ENCODE measurements at places on chromosomes 16 and 17. TPM values are rescaled to one million over a fixed set of nuclear protein-coding genes. Genes with fewer than 3 reads are reported as not detected.

Gene SLC38A8
- total RNA-seq = not detected

DNA sequence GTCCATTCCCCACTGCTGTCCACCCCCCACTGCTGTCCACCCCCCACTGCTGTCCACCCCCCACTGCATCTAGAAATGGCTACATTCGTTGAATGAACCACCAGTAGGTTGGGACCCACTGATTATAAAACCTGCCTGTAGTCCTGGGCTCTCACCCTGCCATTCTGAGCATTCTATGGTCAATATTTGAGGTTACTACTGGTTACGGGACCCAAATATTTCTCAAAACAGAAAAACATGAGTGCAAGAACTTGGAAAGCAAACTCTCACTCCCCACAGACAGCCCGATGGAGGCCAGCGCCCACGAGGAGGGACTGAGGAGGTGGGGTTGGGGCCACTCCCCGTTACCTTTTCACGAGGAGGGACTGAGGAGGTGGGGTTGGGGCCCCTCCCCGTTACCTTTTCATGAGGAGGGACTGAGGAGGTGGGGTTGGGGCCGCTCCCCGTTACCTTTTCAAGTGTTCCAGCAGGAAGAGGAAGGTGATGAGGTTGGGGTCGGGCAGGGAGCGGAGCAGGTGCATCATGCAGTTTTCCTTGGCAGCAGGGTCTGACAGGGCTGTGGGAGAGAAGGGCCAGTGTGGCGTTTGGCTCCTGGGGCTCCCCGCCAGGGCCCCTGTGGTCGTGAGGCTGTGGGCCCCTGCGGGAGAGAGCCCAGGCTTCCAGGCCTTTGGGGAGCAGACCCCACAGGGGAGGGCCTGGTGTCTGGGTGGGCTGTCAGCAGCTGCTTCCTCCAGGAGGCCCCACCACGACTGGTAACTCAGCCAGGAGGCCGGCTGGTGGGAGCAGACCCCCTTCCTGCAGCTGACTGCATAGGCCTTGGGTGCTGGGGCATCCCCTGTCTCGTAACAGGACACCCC, 12.5 kb downstream of the TIMM22 start:
- no peak overlapping the region for H3K27ac ChIP-seq
- peaks cover 4% of the 10 kb centered on the region for H3K4me1 ChIP-seq
- H3K4me3 ChIP-seq = no peak overlapping the region

DNA sequence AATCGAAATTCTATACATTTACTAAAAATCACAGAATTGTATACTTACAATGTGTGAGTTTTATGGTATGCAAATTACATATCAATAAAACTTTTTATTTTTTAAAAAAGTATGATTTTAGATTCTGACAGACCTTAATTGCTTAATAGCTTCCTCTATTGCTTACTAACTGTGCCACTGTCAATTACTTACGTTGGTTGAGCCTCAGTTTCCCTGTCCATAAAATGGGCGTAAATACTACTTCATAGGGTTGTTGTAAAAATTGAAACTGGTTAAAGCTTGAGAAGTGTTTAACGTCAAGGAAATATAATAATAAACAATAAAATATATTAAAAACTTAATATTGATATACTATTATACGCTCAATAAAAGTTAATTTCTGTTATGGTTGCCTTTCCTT, 203.4 kb downstream of the SHISA9 start:
- H3K4me1 ChIP-seq = no peaks in the 10 kb centered on the region
- H3K4me3 ChIP-seq = no peak overlapping the region
- DNase-seq = no peak
- no peak overlapping the region for H3K27ac ChIP-seq
- no peaks in the 10 kb centered on the region for H3K36me3 ChIP-seq
- H3K27me3 ChIP-seq = no peaks in the 10 kb centered on the region

DNA sequence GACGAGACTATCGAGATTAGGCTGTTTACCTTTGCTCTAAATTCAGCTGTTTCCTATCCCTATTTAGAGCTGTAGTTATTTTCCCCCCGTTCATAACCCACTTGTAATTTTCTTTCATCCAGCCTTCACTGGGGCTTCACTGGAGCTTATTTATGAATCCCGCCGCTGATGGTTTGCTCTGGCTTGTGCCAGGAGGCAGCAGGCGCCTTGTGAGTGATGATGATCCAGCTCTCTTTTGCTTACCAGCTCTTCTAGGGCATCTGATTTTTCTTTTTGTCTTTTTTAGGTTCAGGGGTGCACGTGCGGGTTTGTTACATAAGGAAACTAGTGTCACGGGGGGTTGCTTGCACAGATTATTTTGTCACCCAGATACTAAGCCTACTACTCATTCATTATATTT, 37.4 kb upstream of the CDH13 start:
- no peak for DNase-seq
- H3K27me3 ChIP-seq = no peaks in the 10 kb centered on the region
- H3K36me3 ChIP-seq = no peaks in the 10 kb centered on the region
- no peak overlapping the region for H3K27ac ChIP-seq
- H3K4me3 ChIP-seq = no peak overlapping the region
- no peaks in the 10 kb centered on the region for H3K4me1 ChIP-seq

DNA sequence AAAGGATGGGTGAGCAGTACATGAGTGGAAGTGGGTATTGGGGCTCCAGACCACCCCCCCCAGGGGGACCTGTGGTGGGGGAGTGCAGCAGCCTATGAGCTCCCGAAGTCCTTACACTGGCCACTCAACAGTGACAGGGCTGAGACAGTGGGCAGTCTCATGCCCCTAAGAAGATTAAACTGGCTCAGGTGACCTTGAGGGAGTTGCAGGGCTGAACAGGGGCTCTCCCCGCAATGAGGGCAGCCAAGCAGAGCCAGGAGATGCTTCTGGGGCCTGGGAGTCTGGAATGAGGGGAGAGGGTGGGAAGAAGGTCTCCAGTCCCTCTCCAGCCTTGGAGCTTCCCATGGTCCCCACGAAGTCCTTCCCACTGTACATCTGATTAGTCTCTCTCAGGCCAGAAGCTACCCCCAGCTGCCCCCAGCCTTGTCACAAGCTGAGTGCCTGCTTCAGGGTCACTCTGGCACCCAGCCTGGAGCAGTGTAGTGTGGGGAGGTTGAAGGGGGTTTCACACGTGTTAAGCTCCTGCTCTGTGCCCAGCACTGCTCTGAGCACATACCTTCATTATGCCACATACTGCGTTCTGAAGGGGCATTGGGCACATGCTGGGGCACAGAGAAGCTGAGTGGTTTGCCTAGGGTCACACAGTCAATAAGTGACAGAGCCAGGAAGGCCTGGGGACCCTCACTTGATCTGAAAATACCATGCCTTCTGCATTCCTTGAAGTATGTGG, 1.0 kb upstream of the CDH16 start:
- peaks cover 7% of the 10 kb centered on the region for H3K4me1 ChIP-seq
- no peak for DNase-seq
- peaks cover 29% of the 10 kb centered on the region for H3K27me3 ChIP-seq
- no peak overlapping the region for H3K4me3 ChIP-seq

DNA sequence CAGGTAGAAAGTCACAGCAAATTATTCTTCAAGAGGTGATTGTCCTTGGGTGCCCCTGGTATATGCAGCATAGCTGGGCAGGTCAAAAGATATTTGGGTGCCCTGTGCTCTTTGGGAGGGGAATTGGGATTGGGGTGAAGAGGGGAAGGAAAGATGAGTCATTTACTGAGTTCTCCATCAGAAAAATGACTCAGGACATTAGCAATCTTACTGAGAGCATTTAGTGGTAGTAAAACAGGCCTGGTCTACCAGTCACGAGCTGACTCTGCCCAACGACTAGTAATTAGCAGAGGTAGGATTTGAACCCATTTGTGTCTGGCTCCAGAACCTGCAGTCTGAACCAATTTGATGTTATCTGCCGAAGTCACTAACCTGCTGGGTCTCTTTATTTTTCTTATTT, 6.0 kb upstream of the GRIN2A start:
- H3K27me3 ChIP-seq = peaks cover 15% of the 10 kb centered on the region
- H3K27ac ChIP-seq = no peak overlapping the region
- H3K4me3 ChIP-seq = no peak overlapping the region
- H3K4me1 ChIP-seq = no peaks in the 10 kb centered on the region
- H3K36me3 ChIP-seq = no peaks in the 10 kb centered on the region

GRCh38 chr16:85584267-85584666, 28.9 kb upstream of the GSE1 start:
- peaks cover 4% of the 10 kb centered on the region for H3K4me1 ChIP-seq
- no peak overlapping the region for H3K27ac ChIP-seq
- peaks cover 6% of the 10 kb centered on the region for H3K36me3 ChIP-seq
- H3K27me3 ChIP-seq = no peaks in the 10 kb centered on the region
- DNase-seq = no peak

Measured in CD4-positive, alpha-beta T cell (primary cell).